ENCODE measurements at places on chromosomes 2 and 18.

GRCh38 chr18:379681-380330 is 112.0 kb upstream of the THOC1 start:
- DNase-seq = no peak

GRCh38 chr2:45029215-45029614 is 20.0 kb upstream of the SIX2 start:
- DNase-seq = no peak

GRCh38 chr2:26672818-26673393 is 19.6 kb upstream of the KCNK3 start:
- DNase-seq = no peak

DNA sequence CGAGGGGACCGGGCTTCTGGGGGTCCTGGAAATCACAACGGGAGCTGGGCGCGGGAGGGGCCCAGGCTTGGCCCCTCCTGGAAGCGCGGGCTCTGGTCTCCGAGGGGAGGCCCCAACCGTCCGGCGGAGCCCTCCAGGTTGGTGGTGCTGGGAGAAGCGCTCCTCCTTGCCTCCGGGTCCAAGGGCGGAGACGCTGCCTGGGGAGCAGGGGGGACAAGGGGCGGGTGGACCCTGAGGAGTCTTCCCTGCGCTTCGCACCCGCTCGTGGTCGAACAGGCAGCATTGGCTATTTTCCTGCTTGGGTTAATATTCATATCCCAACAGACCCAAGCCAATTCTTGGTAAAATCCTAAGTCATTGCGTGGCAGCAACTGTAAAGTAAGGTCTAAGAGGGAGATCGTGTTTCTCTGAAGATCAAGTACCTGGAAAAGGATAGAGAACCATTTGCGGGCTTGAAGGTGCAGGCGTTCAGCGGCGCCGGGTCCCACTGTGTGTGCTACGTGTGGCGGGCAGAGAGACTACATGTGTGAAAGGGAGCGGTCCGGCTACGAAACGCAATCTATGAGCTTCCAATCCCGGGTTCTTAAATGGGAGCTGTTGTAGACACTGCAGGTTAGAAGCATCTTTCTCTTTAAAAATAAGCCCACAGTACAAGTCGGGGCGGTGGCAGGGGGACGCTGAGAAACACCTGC is 805 bp downstream of the CIDEA start:
- DNase-seq = no peak

- DNase-seq = no peak
Observed at GRCh38 chr18:56935434-56936040, 211.3 kb upstream of the BOD1L2 start.

GRCh38 chr18:79393181-79393634 is 2.5 kb upstream of the NFATC1 start:
- no peak for DNase-seq

GRCh38 chr18:48003426-48004349 is 73.2 kb upstream of the SMAD2 start:
- DNase-seq = no peak

GRCh38 chr18:21489119-21489750 is 111.3 kb downstream of the ESCO1 start:
- peak; percentile 51 for DNase-seq

GRCh38 chr2:136075476-136075875 is 42.5 kb downstream of the CXCR4 start:
- no peak for DNase-seq

DNA sequence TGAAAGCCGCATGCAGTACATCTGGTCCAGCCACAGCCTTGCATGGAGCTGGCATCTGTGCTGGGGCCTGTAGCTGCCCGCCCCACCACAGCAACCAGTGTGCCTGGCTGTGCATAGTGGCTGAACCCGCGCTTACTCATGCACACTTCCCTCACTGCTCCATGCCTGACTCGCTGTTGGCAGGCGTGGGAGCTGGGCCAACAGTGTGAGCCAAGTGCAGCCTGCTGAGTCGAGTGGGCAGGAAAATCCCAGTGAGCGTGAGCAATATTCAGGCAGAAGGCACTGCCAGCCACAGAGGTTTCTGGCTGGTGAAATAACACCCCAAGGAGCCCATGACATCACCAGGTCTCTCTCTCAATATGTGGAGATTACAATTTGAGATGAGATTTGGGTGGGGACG is 1674.1 kb upstream of the TMEFF2 start:
- DNase-seq = peak; percentile 39

DNA sequence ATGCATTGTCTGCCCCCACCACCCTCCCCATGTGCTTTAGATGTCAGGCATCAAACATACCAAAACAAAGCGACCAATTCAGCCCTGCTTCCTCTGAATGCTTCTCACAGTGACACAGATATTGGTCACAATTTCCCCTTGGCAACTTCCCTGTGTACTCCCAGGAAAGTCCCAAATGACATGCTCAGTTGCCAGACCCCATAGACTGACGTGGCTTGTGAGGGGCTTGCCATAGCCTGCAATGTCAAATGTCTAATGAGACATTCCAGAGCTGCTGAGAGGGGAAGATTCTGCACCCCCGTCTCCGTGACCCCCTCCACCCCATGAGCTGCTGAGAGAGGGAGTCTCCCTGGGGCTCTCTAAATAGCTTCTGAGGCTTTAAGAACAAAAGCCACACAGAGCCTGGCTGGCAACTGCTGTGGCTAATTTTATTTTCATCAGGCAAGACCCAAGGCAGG is 47.3 kb downstream of the RFTN2 start:
- no peak for DNase-seq

- DNase-seq = no peak
Observed at GRCh38 chr2:100639588-100640390, 77.0 kb downstream of the PDCL3 start.

- no peak for DNase-seq
Observed at GRCh38 chr18:3748086-3748485, 298.1 kb downstream of the TGIF1 start.

- DNase-seq = peak; percentile 40
Observed at GRCh38 chr2:85945586-85945985, 56.8 kb upstream of the ST3GAL5 start.

Data from NCI-H1694 (cell line).